Fibroblast of gingiva (primary cell): ENCODE measurements at places on chromosomes 12 and 14.

DNA sequence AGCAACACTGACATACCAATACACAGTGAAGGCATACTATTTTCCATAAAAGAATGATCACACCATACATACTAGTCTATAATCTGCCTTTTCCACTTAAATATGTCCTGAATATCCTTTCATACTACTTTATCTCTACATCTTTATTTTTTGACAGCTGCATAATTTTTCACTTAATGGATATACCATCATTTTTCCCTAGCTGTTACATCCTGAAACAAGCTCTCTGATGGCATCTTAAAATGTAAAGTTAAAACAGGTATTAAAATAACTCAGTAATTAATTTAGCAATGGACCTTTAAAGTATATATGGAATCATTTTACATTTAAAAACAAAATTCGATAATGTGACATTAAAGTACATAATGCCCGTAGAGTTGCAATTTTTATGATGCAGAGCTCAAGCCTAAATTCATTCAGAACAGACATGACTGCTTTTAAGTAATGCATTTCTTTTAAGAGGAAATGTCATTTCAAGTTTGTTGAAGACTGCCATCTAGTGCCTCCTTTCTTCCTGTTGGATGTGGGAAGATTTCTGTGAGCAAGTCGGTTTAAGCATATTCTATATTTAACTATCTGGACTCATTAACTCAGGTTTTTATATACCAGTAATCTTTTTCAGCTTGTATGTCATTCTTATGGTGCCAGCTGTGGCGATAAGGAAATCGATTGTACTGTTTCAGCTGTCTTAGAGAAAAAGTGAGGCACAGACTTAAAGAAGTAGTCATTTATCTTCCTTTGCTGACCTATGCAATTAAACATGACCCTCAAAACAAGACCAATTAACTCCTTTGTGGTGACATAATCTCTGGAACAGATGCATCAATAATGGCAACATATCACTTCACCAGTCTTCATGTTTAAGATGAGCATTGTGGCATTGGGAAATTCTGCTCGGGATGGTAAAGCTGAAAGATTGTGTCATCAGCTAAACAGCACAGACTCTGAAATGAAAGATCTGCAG is 20.3 kb downstream of the PRICKLE1 start:
- DNase-seq: peak; percentile 70

GRCh38 chr12:58268069-58268468 is 326.7 kb downstream of the ATP23 start:
- peak; percentile 32 for DNase-seq

GRCh38 chr14:28870033-28870564 is 103.5 kb downstream of the FOXG1 start:
- no peak for DNase-seq

- no peak for DNase-seq
These were observed 2.6 kb upstream of the POC1B start for GRCh38 chr12:89528434-89528833.

- no peak for DNase-seq
These were observed 163.0 kb upstream of the FKBP4 start for GRCh38 chr12:2631653-2632350.

DNA sequence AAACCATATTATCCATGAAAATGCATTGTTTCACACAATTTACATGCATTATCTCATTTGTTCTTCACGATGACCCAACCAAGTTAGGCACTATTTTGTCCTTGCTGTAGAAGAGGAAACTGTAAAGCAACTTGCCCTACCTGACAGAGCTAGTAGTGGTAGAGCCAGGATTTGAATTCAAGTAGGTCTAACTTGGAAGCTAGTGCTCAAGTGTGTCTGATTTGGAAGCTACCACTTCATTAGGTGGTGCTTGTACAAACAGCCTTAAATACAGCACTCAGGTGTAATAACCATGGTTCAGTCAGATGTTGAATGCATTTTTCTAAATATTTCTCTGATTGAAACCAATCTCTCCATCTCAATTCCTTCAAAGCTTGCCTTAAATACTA is 123.6 kb downstream of the PAWR start:
- no peak for DNase-seq

DNA sequence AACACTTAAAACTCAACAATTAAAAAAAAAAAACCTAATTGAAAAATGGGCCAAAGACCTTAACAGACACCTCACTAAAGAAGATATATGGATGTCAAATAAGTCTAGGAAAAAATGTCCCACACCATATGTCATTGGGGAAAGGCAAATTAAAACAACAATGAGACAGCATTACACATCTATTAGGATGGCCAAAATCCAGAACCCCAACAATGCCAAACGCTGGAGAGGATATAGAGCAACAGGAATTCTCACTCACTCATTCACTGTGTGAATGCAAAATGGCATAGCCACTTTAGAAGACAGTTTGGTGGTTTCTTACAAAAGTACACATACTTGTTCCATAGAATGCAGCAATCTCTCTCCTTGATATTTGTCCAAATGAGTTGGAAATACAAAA is 173.7 kb downstream of the SLC25A21 start:
- DNase-seq: no peak

DNA sequence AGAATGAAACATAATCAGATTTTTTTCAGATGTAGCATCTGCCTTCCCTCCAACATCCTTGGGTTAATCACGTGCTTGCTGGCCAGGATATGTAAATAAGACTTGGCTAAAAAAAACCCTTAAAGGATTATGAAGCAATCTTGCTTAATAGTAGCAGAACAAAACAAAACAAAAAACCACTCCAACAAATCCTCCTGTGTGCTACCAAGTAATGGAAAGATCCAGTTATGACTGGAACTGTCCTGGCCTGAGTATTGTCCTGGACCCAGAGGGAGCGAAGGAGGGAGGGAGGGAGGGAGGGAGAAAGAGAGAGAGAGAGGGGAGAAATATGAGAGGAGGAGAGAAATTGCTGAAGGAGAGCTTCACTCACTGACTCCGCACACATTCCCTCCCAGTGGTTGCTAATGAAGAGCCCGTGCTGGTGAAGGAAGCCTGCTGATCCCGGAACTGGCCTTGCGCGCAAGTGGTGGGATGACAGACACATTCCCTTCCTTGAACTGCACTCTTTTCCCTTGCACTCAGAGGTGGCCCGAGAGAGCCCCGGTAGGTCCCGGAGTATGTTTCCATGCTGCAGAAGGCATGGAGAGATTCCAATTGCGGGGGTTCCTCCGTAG is 57.2 kb downstream of the HMGA2 start:
- peak; percentile 98 for DNase-seq

GRCh38 chr12:52587563-52587962 is 13.7 kb downstream of the KRT72 start:
- DNase-seq: no peak

DNA sequence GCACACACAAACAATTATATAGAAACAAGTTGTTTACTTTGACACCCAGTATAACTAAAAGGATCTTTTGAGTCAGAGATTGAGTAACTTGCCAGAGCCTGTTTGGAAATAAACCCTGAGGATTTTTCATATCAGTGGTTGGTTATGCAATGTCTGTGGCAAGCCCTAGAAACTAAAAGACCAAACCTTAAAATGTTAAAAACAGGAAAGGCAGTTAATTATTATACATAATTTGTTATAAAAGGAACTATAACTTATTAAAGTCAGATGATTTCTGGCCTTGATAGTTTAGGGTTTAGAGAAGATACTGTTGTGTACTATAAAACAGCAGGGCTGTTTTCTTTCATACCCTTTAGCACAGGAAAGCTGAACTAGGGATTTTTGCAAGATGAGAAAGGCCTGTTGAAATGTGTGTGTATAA is 44.1 kb downstream of the PSEN1 start:
- DNase-seq: peak; percentile 86

GRCh38 chr12:121441555-121441954 is 41.6 kb downstream of the RNF34 start:
- no peak for DNase-seq

DNA sequence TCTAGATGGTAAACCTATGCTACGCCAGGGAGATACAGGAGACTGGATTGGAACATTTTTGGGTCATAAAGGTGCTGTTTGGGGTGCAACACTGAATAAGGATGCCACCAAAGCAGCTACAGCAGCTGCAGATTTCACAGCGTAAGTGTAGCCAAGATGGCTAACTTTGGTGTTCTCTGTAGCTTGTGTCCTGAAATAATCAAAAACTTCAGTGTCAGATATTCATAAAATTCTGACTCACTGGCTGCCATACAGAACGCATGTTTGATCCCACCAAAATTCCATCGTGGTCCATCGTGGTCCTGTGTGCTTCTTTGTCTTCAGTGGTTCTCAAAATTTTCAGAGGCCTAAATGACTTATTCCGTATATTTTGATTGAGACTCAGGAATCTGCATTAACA is 1.3 kb downstream of the STRAP start:
- no peak for DNase-seq

DNA sequence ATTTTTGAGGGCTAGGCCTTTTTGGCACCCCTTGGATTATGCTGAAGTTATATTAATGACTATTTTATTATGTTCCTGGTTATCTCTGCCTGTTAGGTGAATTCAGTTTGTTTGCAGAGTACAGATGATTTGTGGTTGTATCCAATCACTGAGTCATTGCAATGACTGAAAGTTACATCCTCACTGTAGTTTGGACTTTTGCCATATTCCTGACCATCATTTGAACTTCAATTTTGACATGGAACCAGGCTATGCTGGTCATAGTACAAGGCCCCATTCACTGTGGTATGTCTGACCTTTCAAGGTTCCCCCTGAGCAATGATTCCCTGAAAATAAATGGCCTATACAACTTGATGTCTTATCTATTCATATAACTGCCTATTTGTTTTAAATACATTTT is 621.0 kb downstream of the CCER1 start:
- DNase-seq: no peak

DNA sequence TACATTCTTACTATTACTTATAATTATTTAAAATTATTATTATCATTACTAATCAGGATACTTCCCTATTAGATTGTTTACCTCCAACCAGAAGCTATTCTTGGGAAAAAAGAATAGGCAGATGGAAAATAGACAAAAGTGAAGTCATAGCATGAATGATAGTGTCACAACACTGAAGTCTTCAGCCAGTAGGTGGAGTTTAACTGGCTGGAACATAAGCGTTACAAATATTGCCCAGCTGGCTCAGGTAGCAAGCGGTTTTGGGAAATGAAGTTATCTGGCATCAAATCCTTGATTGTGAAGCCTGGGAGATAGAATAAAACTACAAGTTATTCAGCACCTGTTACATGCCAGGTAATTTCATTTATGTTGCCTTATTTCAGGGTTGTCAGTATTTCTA is 762.9 kb downstream of the C12orf50 start:
- DNase-seq: no peak

- no peak for DNase-seq
These were observed 91.7 kb upstream of the RASSF8 start for GRCh38 chr12:25866586-25867378.

- DNase-seq: no peak
These were observed 31.1 kb downstream of the PITPNM2 start for GRCh38 chr12:123119808-123120207.

DNA sequence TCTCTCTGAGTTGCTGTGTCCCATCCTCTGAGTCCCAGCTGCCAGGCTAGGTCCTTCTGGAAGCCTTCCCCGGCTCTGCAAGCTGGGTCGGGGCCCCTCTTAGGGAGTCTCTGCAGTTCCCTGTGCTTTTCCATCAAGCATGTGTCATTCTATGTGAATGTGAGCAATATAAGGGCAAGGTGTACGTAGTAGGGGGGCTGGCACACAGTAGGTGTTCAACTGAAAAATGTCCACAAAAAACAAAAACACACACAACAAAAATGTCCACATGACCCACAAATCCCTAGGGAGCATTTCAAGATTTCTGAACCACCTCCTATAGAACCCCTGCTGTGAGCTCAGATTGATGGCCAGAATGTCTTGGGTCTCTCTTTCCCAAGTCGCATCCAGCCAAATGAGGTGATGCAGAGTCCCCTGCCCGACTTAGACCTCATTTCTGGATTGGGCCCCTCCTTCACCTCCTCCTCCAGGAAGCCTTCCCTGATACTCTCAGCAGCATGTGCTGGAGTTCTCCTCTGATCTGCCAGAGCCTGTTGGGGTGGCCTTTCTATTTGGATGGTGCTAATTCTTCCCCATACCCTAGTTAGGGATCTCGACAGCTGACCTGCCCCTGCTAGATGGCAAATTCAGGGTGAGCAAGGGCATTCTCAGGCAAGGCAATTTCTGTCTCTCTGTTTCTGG is 196.1 kb upstream of the LHX5 start:
- DNase-seq: no peak

DNA sequence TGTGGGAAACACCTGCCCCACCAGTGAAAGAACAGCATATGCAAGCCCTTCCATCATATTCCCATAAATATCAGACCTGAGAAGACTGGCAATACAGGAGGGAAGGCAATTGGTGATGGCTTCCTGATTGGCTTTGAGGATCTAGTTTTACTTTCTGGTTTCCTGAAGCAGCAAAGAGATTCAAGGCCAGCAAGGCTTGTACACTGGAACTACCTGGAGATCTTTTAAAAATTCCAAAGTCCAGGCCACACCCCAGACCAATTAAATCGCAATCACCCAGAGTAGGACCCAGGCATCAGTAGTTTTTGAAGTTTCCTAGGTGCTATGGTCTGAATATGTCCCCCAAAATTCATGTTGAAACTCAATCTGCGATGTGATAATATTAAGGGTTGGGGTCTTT is 2.9 kb upstream of the TEP1 start:
- DNase-seq: no peak

DNA sequence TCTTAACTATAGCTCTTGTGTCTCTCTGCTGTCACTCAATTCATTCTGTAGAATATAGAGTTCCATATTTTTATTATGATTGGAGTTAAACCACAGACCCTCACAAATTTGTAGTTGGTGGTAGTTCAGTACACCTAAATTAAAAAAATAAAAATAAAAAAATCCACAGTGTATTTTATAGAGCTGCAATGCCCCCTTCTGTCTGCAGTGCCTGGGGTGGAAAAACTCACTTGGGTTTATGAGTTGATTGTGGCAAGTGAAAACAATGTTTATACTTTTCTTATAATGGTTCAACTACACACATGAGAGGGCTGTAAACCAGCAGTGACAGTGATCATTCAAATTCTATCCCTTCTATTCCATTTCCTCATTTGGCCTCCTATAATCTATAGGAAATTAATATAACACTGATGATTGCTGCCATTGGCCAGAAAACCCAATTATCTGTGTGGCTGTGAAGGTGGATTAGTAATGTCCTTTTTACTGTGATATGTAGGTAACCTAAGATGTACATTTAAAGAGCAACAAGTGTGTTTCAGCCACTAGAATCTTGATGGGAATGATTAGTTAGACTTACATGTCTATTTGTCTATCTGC is 166.9 kb upstream of the LRIG3 start:
- DNase-seq: no peak

DNA sequence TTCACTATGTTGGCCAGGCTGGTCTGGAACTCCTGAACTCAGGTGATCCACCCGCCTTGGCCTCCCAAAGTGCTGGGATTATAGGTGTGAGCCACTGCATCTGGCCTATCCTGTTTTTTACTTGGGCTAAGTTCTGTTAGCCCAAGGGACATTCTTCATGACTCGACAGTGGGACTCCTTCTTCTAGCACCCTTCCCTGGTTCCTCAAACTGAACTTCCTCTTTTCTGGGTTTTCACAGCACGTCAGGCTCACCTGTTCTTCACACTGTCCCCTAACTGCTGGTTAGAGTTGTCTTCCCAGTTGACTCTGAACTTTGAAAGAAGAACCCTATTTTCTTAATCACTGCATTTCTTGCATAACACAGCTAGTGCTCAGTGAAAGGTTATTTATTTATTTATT is 22.5 kb downstream of the CABP1 start:
- DNase-seq: no peak

- no peak for DNase-seq
These were observed 246.9 kb downstream of the TMEM132C start for GRCh38 chr12:128513831-128514230.
